ENCODE measurements at places on chromosomes 7 and 10.
A peak's percentile ranks its signal among the peaks of the same experiment; 100 is the strongest.

DNA sequence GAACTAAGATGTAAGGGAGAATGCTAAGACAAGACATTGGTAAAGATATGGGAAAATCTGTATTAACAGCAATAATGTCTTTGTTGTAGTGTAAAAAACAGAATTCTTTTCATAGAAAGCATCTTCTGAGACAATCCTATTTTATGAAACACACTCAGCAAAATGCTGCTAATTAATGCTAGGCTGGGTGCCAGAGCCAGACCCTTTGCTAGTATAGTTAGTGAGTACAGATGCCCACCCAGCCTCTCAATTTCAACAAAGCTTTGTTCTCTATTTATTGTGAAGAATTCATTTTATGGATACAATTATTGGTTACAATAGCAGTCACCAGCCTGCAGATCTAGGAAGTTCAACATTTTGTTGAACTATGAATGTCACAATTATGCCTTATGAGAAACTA is 131.0 kb downstream of the SEM1 start:
- no peak for DNase-seq

- no peak for DNase-seq
These were observed 68.0 kb downstream of the UNCX start for GRCh38 chr7:1300636-1301035.

GRCh38 chr7:6430271-6430940 is 17.3 kb downstream of the DAGLB start:
- DNase-seq = no peak

DNA sequence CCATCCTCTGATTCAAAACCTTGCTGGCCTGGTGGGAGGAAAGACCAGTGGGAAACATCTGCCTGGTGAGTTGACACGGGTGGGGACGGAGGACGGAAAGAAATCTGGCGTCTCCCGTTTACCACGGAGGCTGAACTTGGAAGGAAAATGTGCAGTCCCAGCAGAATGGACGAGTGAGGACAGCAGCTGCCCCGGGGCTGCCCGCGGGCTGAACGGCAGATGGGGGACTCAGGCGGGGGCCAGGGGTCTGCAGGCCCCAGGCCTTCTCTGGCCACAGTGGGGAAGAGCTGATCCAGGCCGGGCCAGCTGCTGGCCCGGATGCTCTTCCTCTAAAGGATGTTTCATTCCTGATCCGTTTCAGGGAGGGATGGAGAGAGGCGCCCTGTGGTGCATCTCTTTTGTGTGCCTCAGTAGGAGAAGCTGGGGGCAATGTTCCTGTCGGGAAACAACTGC is 147.5 kb upstream of the CHST15 start:
- no peak for DNase-seq

GRCh38 chr7:85522070-85522469 is 335.2 kb upstream of the SEMA3D start:
- DNase-seq = no peak

- DNase-seq = no peak
These were observed 453.5 kb upstream of the TPK1 start for GRCh38 chr7:145289384-145289783.

GRCh38 chr7:140688341-140688740 is 8.2 kb upstream of the NDUFB2 start:
- no peak for DNase-seq

DNA sequence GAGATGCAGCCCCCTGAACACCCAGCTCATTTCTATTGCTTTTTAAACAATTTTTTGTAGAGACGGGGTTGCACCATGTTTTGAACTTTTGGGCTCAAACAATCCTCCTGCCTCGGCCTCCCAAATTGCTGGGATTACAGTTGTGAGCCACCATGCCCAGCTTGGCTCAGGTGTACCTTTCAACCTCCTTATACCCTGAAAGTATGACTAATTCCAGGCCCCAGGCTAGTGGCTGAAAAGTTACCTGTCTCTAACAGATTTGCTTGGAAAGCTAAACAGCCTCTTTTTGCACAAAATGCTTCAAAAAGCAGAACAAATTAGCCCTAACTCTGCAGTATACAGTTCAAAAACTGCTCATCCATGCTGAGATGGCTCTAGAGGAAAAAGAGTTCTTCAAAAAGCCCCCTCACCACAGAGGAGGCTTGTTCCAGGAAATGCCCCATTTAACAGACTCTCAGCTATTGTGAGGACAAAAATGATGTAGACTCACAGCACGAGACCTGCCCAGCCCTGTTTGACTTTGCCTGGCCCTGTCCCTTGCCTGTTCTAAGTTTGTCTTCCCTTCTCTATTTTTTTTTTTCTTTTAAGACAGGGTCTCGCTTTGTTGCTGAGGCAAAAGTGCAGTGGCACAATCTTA is 13.4 kb upstream of the AP1S1 start:
- DNase-seq = no peak

GRCh38 chr10:7942316-7942715 is 112.2 kb upstream of the GATA3 start:
- DNase-seq = no peak

DNA sequence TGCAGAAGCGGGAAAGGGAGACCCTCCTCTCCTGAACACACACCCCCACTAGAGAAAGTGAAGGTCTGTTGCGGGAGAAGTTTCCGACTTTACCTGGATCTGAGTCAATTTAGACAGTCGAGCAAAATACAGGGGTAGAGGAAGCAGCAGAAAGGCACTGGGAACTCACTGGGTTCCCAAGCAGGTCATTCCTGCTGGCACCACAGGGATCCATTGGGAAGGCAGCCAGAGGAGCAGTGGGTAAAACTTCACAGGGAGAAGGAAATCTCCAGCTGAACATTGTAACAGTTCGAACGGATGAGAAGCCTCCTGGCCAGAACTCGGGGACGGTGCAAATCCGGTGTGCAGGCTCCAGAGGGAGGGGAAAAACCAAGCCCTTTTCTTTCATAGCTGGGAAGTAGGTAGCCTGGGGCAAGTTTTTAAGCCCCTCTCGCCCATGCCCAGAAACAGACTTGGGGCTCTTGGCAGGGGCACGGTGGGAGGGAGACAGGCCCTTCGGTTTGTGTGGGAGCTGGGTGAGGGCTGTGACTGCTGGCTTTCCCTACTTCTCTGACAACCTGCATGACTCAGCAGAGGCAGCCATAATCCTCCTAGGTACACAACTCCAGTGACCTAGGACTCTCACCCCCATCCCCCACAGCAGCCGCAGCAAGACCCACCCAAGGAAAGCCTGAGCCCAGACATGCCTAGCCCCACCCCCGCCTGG is 51.9 kb downstream of the DDC start:
- no peak for DNase-seq

DNA sequence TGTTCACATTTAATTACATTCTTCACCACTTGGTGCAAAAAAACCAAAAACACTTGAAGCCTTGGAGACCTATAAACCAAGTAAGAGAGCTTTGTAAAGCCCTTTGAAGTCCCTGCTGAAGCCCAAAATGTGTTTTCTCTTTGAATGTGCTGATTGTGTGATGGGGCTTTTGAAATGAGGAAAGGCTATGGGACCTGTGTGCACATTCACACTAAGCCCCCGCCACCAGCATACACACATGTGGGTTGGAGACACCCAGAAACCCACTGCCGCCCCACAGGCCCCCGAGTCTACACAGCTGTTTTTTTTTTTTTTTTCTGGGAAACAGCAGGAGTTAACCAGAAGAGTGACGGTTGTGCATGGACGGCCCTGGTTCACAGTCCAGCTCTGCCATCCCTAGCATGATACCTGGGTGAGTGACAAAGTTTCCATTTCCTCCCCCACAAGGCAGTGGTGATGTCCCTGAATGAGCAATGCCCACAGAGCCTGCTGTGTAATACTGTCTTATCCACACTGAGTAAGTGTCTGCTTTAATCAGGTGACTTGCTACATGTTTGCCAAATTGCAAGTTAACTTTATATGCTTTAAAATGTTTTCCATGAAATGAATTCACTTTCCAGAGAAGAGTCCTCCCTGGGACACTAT is 154.6 kb upstream of the GDF10 start:
- no peak for DNase-seq

- no peak for DNase-seq
These were observed 21.8 kb downstream of the ZNF775 start for GRCh38 chr7:150400788-150401423.

DNA sequence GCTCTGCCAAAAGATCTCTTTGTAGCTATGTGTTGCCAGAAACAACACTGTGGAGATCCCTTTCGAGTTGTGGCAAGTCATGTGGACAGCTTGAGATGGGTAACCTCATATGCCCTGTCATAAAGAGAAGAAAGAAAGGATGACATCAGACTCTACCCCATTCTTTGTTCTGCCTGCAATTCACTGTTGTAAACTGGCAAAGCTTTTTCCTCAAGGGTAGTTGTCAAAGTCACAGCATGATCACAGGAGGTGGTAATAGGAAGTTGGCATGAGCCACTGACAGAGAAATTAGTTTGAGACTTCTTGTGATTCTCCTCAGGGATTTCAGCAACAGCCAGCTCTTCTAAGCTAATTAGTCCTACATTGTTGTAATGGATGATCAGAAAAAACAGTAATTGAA is 19.4 kb upstream of the MINDY3 start:
- no peak for DNase-seq

- peak; percentile 35 for DNase-seq
These were observed 56.0 kb downstream of the LGI1 start for GRCh38 chr10:93813507-93814465.

DNA sequence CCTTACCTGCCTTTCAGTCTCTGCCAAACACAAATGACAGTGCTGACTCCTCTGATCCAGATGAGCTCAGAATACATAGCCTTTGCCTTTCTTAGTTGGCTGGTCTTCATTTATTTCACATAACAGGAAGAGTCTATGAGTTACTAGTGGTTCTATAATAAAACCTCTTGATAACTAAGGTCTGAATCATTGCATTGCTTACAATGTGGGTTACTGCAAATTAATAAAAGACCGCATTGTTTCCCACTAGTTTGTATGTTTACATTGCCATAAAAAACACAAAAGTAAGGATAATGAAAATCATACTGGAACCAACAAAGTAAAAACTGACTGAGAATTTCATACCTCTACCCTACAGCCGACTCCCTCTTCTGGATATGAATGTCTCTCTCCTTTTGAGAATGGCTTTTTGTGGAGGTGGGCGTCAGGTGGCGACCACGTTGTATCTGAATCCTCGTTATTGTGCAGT is 62.0 kb upstream of the AKR1E2 start:
- DNase-seq = no peak

DNA sequence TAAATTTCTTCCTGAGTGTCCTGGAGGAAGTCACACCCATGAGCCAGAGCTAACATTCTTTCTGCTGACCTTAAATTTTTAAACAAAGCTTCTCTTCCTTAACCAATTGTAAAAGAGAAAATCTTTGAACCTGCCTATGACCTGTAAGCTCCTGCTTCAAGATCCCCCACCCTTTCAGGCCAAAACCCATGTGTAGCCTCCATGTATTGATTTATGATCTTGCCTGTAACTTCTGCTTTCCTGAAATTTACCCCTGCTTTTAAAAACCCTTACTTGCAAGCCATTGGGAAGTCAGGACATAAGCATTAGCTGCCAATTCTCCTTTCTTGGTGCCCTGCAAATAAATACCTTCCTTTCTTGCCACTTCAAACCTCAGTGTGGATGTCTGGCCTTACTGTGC is 68.5 kb upstream of the HECTD2 start:
- no peak for DNase-seq

- DNase-seq = no peak
These were observed 7.2 kb downstream of the RNF133 start for GRCh38 chr7:122691569-122692235.

- peak; percentile 55 for DNase-seq
These were observed 18.9 kb downstream of the BHLHA15 start for GRCh38 chr7:98229991-98230745.

DNA sequence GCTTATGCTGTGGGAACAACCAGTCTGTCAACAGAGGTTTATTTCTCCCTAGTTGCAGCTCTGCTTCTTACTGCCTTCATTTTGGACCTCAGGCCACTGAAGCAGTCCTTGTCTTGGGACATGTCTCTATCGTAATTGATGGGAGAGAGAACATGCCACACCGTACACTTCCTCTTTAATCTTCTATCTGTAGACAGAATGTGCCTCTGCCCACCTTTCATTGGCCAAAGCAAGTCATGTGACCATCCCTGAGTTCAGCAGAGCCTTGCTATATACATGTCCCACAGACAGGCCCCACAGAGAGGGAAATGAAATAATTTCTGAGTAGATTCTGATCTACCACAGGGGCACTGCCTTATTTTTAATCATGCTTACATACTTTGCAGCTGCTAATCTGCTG is 98.0 kb downstream of the KCND2 start:
- DNase-seq = no peak

- no peak for DNase-seq
These were observed 73.9 kb downstream of the SH3PXD2A start for GRCh38 chr10:103781329-103782061.

DNA sequence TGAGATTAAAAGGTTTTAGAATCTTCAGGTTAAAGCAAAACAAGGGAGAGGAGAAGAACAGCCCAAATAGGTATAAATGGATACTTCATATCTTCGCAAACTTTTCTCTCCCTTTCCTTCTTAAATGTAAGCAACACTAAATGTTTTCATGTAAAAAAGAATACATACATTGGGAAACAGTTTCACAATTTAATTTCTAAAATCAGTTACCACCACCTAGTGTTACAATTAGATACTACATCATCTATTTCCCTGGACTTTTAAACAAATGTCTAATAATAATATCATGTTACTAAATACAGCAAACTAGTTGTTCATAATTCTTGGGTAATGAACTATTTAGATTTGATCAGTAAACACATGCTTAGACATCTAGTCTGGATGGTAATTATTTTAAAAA is 35.8 kb downstream of the MINDY3 start:
- peak; percentile 53 for DNase-seq

- no peak for DNase-seq
These were observed 64.0 kb downstream of the CACNB2 start for GRCh38 chr10:18204039-18204835.

DNA sequence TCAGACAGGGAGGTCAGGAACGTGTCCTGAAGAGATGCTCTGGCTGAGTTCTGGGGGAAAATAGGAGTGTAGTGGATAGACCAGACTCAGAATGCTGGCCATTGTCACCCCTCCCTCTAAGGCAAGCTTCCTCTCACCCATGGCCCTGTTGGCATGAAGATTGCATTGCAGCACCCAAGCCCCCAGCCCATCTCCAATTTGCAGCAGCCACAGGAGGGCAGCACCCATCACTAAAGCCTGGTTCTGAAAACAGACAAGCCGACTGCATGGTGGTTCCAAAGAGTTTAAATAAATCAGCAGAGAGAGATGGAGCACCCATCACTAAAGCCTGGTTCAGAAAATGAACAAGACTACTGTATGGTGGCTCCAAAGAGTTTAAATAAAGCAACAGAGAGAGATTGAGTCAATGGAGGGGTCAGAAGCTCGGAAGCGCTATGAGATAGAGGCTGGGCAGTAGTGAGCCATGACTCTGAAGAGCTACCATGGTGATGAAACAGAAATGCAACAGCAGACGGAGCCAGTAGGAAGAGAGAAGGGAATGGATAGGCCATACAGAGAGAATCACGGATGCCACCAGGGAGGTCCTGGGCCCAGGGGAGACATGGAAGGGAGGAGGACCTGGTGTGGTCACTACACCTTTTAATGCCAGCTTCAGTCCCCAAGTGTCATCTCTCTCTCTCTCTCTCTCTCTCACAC is 237.9 kb upstream of the MYO3A start:
- DNase-seq = no peak

DNA sequence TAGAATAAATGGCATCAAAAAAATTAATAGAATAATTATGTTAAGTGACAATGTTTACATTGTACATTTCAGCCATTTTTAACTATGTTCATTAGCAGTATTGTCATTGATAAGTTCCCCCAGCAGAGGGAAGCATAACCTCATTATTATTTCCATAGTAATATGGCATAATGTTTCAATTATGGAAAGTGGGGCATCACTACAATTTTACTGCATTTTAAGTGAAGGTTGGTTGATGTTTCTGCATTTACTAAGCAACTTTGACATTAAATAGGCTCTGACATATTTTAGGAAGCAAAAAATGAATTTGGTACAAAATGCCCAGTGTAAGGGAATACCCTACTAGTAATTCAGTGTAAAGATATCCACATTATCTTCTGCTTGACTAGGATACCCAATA is 218.3 kb downstream of the SEMA3A start:
- peak; percentile 39 for DNase-seq

All from left lung (tissue), 14 donors.